Karpas-422 (cell line): ENCODE measurements at places on chromosomes 16 and 17. TPM values are rescaled to one million over a fixed set of nuclear protein-coding genes. Genes with fewer than 3 reads are reported as not detected.

The KRTAP3-3 gene
- total RNA-seq = not detected in 2 replicates

The ADAD2 gene
- not detected in 2 replicates for total RNA-seq

GRCh38 chr17:50767030-50767429 is 288 bp downstream of the ANKRD40CL start:
- DNase-seq = no peak

- no peak for DNase-seq
Measured at GRCh38 chr16:87576171-87576570, 26.1 kb upstream of the JPH3 start.

GRCh38 chr17:19495828-19496528 is 37.7 kb upstream of the SLC47A1 start:
- peak; percentile 61 for DNase-seq

DNA sequence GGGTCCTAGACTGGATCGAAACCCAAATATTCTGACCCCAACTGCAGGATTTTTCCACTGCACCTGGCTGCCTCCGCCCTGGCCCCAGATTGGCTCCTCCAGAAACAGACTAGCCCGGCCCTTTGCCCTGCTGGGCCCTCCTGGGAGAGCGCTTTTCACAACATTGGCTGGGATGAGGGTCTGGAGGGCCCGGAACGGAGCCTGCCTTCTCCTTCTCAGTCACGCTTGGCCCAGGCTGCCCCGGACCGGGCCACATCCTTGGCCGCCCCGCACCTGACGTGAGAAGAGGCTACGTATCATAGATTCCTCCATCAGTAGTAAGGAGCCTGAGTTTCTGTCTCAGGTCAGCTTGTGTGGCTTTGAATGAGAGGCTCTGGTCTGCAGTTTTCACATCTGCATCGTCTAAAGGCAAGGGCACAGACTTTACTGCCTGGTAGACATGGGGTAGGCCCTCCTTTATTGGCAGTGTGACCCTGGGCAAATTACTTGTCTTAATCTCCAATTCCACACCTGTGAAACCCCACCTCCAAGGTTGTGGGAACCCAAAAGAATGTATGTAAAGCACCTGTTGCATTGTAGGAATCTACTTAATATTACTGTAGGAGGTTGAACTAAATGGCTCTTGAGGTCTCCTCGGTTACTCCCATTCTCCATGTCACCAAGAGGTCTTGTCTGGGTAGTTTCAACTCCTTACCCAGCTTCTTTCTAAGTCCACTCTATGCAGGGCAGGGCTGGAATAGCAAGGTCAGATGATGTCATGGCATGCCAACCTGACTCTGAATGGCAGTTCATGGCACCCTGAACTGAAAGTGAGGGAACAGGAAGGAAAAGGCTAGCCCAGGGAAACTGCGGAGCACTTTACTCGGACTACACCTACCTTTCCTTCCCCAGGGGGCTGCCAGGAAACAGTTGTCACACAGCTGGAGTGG is 661 bp downstream of the LRRC3C start:
- DNase-seq = peak; percentile 65

GRCh38 chr16:9206156-9206555 is 114.7 kb downstream of the HAPSTR1 start:
- no peak for DNase-seq

DNA sequence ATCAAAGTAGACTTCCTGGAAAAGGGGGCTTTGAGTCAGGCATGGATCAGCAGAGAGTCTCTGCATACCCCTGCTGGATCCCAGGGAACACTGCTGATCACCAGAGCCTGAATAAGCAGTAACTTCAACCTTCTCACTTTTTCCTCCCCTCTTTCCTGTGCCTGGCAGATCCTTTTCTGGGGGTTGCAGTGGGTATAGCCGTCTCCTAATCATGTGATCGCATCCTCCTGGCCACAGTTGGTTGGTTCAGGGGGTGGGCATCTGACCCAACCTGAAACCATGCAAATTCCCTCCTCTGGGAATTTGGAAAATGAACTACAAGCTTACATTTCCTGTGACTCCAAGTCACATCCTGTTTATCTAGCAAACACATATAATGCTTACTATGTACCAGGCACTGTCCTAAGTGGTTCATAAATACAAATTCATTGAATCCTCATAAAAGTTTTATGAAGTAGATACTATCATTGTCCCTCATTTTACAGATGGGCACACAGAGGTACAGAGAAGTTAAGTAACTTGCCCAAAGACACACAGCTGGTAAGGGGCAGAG is 120.3 kb downstream of the AXIN2 start:
- no peak for DNase-seq

DNA sequence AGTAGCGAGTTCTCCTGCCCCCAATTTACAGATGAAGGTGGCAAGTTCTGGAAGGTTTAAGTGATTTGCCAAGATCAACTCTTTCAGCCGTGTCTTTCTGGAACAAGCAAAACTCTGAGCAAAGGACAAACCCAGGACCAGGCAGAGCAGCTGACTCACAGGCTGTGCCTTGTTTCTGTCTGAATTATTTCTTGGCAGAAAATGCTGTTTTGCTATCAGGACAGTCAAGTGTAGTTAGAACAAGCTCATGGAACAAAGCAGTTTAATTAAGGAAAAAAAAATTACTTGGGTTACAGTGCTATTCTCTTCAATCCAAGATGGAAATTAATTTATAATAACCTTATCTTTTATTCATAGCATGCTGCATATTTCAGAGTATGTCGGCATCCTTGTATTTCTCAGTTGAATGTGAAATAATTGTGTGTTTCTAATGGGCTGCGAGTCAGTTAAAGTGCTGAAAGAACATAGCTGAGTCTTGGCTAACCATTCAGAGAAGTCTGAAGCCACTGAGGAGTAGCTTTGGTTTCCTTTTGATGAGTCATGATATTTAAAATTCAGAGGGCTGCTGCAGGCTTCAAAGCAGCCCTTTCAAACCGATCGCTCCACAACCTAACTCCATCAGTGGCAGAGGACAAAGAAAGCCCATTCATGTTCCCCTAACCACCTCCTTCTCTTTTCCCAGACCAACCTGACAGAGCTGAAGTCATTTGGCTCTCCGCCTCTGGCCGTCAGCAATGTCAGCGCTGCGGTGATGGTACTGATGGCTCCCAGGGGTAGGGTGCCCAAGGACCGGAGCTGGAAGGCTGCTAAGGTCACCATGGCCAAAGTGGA is 143.7 kb downstream of the ZNF18 start:
- no peak for DNase-seq

DNA sequence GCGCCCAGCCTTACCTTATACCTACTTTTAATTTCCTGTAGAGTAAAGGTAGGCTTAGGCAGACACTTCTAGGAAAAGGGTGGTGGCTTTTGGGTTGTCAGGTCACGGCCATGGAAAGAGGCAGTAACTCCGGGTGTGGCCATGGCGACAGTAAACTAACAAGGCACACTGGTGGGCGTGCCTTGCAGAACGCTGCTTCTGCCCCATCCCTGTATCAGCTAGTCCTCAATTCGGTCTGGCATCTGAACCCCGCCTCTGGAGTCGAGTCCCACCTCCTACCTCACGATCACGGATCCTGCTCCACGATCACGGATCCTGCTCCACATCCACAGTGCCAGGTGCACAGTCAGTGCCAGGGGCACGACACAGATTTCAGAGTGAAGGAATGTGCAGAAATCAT is 5.6 kb downstream of the ADCY9 start:
- no peak for DNase-seq

GRCh38 chr16:62548095-62548494 is 511.9 kb upstream of the CDH8 start:
- no peak for DNase-seq

DNA sequence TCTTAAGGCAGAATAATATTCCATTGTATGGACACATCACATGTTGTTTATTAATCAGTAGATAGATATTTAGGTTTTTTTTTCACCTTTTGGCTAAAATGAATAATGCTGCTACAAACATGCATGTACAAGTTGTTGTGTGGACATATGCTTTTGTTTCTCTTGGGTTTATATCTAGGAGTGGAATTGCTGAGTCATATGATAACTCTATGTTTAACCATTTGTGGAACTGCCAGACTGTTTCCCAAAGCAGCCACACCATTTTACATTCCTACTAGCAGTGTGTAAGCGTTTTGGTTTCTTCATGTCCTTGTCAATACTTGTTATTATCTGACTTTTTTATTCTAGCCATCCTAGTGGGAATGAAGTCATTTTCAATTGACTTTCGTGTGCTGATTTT is 21.3 kb downstream of the CYLD start:
- peak; percentile 32 for DNase-seq

DNA sequence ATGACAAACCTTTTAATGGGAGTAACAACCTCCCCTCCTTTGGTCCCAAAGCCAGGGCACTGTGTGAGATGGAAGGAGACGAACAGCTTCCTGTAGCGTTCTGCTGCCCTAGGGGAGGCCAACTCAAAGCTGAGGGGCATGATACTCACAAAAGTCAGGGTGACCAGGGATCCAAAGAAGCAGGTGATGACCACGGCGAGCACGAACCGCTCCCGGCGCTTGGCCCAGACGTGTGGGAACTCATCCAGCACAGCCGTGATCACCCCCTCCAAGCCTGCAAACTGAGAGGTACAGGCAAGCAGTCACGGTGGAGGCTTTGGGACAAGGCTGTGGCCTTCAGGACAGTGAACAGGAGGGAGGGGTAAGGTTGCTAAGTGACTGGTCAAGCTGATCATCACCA is 25.1 kb downstream of the SLC6A4 start:
- DNase-seq = no peak

GRCh38 chr17:65193716-65194293 is 56.6 kb downstream of the RGS9 start:
- no peak for DNase-seq

DNA sequence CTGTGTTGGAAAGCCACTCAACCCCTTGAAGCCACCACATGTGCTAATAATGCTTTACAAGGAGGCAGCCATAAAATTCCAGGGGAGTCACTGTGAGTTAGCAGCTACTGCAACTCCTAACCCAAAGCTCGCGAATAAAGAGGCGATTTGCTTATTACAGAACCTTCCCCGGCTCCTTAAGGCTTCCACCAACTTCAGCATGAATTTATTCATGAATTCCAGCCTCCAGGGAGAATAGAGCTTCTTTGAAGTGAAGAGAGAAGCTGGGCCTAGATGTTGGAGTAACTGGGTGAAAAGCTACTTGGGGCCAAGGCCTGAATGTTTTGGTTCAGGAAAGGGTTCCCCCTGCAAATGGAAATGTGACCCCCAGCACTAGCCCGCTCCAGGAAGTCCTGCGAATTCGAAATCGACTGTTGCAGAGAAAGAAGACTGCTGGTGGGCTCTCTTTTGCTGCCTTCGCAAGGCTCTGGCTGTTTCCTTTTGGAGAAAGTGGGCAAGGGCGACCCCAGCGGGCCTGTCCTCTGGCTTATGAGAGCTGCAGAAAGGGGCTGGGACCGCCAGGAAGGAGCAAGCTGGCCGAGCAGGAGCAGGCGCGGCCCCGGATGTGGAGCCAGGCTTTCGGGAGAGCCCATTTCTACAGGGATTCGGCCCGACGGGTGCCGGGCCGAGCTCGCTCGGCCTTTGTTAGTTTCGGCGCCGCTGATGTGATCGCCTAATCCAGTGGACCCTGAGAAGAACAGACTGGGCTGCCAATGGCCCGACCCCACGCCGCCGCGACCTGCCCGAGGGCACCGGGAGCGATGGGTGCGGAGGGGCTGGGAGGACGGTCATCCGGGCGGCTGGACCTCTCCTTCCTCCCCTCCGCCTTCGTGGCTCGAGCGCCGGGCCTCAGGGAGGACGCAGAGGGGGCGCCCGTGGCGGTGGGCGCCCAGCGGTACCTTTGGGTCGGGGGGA is 7.6 kb downstream of the CBX8 start:
- DNase-seq = no peak

DNA sequence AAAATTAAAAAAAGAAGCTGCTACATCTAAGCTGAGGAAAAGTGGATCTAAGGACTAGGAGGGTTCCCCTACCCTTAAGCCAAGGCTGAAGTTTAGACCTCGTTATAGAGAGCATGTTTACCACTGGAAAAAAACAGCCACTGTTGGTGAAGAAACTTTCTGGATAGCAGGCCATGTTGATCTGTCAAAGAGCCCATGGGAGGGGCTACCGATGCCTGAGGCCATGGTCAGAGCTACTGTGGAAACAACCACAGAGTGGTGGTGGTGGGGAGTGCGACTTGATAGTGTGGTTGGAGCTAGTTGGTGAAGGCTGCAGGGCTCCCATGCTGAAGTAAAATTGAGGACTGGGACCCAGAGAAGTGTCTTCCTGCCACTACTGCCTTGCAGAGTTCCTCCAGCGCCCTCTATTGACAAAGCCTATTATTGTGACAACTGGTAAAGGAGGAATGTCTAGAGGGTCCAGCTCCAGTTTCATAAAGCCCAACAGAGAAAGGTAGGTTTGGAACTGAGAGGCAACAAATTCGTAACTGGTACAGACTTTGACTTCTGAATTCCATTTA is 12.7 kb upstream of the FAM20A start:
- DNase-seq = peak; percentile 95

DNA sequence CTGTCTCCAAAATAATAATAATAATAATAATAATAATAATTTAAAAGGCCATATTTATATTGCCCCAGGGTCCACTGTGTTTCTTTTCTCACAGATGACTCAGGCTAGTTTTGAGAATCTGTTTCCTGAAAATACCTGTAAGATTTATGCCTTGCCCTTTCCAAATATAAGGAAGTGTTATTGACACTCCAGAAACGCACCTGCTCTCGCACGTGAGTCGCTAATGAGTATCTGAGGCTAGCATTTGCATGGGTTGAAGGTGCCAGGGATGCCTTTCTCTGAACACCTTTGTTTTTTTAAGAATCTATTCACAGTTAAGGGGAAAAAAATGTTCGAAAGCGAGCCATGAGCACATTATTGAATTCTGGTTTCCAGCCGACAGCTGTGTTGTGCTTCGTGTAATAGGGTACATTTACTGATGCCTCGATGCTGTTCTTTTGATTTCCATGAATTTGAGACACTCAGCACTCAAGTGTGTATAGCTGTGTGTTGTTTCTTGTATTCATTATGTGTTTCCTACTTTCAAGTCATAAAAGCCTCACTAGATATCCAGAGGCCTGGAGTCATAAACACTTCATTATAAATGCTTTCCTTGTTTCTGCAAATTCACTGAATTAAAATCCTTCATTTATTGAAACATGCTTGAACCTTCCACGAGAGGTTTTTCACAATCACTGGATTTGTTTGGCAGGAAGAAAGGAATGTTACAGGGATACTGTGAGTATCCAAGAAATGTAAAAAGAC is 45.0 kb upstream of the NOL11 start:
- no peak for DNase-seq

- DNase-seq = no peak
Measured at GRCh38 chr17:42502926-42503325, 33.1 kb upstream of the NAGLU start.

DNA sequence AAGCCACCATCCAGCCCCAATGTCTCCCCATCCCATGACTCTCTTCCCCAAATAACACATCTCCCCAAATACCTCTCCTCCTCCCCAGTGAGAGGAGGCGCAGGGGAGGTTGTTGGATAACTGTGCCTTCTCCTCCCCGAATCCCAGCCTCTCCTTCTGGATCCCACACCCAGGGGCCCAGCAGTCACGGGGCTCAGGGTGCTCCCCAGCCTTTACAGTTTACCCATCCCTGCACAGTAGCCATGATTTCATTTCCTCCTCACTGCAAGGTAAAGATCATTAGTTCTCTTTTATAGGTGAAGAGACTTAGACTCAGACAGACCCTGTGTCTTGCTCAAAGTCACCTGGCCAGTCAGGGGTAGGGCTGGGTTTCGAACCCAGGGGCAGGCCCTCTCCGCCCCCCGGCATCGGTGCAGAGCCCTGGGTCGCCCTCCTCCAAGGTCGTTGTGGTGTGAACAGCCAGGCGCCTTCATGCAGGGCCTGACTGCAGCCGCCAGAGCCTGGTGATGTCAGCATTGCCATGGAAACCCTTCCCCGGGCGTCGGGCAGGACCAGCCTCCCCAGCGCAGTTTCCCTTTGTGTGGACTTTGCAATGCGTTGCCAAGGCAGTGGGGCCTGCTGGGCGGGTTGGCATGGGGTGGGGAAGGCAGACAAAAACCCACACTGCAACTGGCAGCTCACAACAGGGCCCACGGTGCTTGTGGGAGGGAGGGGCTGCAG is 53.3 kb upstream of the TOB1 start:
- no peak for DNase-seq
